ENCODE measurements at places on chromosomes 7 and 10.

DNA sequence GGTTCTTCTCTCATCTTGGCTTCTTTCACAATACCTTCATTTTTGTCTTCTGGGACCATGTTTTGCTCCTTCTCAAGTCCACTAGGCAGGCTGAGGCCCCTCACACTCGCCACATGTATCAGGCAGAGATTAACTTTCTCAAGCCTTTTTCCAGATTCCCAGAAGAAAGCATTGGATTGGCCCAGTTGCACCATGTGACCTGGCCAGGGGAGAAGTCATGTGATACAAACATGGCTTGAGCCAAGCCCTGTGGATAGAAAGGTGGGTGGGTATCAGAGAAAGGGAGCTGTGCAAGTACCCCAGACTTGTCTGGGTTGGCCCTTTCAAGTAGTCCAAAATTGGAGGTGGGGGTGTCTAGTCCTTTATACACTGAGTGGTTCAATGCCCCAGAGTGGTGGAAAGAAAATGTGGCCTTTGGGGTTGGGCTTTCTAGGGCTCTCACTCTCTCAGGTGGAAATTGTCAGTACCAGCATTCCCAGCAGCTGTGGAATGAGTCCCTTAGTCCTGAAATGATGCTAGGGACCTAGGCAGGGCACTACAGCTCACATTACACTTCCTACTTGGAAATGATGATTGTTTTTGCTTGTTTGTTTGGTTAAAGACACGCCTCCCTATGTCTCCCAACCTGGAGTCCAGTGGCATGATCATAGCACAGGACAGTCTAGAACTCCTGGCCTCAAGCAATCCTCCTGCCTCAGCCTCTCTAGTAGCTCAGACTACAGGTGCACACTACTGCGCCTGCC is 36.9 kb upstream of the C10orf67 start:
- no peak for DNase-seq

DNA sequence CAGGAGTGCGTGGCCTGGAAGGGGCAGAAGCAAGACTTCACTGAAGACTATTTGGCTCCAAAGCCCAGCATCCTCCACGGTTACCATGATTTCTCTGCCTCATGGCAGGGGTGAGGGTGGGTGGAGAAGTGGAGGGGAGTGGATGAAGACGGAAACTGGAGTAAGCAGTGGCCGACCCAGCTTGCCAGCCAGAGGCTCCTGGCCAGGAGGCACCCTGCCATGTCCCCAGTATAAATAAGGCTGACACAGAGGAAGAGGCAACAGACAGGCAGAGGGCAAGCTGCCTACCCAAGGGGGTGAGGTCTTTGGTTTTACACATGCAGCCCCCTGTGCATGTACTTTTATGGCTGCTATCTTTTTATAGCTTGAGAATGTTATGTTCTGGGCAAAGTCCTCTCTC is 102.6 kb upstream of the TBX20 start:
- DNase-seq = no peak

GRCh38 chr7:36831049-36831448 is 106.8 kb upstream of the AOAH start:
- DNase-seq = no peak

- DNase-seq = no peak
Measured at GRCh38 chr10:96337106-96337505, 21.7 kb downstream of the OPALIN start.

GRCh38 chr7:44066494-44067063 is 1.2 kb upstream of the PGAM2 start:
- no peak for DNase-seq

- DNase-seq = no peak
Measured at GRCh38 chr10:15352836-15353235, 18.3 kb downstream of the FAM171A1 start.

DNA sequence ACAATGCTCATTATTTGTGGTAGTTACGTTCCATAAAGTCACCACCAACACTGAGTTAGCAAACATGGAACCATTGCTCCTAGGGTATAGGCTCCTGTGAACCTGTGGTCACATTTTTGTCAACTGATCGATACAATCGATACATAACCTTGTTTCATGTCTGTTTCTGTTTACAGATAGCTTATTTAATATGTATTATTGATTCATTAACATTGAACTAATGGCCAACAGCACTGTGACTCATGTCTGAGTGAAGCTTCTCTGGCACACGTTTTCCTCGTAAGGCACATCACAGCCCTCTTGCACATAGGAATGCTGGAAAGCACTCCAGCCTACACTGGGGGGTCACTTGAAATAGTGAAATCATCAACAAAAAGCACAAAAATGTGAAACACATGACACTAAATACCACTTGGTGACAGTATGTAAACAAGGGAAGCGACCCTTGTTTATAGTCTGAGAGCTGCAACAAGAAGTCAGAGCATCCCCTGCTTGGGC is 27.0 kb downstream of the GHRHR start:
- no peak for DNase-seq

DNA sequence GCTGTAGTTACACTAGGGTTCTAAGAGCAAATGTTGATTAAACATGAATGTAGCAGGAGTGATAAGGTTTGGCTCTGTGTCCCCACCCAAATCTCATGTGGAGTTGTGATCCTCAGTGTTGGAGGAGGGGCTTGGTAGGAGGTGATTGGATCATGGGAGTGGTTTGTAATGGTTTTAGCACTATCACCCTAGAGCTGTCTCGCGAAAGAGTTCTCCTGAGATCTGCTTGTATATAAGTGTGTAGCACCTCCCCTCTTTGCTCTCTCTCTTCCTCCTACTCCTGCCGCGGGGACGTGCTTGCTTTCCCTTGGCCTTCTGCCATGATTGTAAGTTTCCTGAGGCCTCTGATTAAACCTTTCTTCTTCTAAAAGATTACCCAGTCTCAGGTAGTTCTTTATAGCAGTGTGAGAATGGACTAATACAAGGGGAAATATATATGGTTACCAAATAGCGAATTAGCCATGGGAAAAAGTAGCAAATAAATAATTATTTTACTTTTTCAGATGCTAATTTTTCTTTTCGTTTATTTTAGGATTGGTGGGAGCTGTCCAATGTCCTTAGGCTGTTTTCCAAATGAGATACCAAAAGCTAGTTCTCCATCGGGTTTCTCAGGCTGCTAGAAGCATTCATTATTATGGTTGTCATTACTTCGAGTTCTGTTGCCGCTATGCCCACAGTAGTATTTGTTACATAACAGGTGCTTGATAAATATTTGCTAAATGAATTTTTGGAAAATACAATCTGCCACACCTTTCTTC is 58.7 kb downstream of the PTEN start:
- DNase-seq = no peak

DNA sequence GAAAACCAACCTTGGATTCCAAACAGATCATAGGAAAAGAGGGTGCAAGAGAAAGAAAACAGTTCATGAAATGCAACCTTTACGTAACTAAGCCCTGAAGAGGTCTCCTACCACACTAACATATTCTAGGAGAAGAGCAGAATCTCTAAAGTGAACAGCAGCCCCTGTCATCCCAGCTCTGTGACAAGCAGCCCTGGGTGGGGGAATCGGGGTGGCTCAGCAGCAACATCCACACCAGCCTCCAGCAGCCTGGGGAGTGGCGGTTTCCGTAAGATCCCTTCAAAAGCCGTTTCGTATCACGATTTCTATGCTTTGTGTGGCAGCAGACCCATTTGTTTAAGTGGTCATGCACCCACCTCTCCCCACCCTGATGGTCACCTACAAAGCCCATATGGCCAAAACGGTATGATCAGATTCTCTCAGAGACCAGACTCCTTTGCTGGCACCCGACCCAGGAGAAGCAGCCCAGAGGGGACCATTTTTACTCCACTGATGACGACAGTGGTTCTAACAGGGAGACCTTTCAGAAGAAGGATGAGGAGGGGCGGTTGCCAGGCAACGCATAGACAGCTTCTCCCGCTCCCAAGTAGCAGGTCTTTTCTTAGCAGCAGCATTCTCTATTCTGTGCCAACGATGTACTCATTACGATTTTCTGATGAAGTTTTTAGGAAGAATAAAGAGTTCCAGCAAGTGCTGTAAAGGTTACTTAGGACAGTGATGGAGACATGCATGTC is 300.6 kb downstream of the DNAJB6 start:
- DNase-seq = no peak

DNA sequence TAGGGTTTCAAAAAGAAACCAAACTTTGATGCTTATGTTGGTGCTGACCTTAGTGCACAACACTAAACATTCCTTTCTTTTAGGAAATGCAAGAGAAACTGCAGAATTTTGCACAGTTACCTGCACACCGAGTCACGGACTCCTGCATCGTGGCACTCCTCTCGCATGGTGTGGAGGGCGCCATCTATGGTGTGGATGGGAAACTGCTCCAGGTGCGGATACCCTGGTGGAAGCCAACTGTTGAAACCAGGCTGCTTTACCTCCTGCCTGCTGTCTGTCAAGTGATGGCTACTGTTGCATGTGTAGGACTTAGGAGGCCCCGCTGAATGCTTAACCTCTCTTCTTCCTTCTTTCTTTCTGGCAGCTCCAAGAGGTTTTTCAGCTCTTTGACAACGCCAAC is 11.7 kb downstream of the CASP2 start:
- no peak for DNase-seq

DNA sequence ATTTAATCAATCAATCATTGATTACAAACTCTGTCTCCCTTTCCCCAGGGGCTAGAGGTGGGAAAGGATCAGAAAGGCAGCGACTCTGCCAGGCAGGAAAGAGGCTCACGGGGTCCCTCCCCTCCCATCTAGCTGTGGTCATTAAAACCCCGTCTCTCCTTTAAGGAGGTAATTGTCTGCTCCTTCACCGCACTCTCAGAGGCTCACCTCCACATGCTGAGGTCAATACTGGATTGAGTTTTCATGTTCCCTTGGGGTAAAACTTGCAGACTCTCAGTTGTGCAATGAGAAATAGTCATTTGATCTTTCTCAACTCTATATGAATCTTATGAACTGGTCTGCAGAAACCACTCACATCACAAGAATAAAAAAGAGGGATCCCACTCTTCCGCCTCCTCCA is 368.8 kb downstream of the ADRA2A start:
- no peak for DNase-seq

DNA sequence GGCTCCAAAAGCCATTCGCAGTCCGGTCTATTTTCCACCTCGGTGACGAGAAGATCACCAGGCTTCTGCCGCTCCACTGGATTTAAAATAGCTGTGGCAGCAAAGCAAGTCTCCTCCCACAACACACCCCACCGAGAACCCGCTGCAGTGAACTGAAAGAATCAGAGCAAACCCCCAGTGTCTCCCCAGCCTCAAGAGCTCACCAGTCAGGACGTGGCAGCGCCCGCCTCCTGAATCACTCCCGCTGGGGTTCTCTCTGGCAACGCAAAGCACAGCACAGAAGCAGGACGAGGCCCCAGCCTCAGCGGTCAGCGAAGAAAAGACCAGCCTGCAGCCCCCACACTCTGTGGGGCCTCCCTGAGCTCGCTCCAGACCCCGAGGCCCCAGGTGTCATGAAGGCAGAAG is 126.1 kb upstream of the PPP2R2D start:
- DNase-seq = no peak

DNA sequence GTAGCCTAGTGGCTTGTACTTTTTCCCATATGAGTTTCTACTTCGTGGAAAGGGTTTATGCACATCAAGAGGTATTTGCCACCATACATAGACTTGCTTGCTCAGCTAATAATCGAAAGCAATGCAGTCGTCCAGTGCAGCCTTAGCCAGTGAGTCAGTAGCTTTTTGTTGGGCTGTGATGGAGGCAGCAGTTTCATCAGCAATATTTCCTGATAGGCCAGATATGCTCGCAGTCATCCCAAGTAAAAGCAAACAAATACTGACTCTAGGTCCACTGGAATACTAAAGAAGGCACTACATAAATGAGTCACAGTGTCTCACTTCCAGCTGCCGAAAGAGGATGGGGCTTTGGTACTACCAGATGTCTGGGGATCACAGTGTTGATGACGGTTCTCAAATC is 2.1 kb upstream of the BNIP3 start:
- DNase-seq = no peak

DNA sequence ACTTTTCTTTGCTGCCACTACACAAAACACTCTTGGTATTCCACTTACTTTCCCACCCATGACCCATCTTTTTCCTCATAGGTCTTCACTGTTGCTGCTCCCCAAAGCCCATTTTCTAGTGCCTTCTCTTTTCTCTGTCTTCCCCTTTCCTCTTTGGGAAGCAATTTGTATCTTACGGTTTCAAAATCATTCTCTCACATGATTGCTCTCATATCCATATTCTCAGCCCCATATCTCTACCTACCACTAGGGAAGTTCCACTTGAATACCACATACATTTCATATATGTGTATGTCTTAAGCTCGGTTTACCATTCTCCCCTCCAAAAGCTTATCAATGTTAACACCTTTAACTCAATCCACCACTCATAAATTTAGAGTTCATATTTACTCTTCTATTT is 3.2 kb upstream of the UBE2D1 start:
- no peak for DNase-seq

DNA sequence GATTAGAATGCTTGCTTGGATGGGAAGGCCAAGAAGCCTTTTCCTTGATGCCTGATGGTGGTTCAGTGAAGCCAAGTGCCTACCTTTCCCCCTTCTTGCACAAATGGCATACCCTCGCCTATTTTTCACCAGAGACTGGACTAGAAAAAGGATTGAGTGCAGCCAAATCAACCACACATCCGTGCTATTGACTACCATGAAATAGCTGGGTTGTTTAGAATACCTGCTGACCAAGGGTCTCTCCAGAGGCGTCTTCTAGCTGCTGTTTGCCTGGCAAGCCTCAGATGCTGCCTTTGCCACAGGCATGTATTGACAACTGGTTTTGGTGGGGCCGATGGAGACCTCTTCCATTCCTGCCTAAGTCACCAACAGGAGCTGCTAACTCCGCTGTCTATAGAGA is 146.5 kb downstream of the NRF1 start:
- DNase-seq = no peak

DNA sequence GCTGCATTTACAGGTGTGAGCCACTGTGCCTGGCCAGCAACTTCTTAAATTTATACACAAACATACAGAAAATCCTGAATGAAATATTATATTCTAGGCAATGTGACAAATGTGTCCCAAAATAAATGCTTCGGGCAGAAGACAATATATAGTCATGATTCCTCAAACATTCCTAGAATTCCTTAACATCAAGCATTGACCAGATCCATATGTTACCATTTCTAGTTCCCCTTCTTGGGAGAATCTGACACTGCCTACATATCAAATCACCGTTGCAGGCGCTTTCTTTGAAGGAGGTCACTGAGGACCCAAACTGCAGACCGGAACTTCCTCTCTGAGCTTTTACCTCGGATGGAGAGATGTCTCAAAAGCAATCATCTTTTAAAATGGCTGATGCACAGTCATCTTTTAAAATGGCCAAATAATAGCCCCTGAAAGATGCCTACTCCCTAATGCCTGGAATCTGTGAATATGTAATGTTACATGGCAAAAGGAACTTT is 323.5 kb downstream of the PHF14 start:
- no peak for DNase-seq

DNA sequence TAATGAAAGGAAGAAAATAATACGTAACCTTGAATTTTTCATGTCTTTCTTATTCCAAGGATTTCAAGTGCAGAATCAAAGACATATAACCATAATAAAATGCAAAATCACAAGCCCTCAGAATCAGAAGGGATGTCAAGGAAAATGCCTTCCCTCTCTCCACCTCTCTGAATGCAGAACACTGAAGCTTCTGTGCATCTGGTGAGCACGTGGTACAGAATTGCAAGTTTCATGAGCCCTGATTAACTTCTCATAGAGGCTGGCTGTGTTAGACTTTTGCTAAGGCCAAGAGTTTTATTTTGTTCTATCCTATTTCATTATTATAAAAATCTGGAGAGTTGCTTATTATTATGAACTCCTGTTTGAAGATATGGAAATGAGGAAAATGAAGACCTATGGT is 533.7 kb upstream of the POM121L12 start:
- DNase-seq = no peak

- no peak for DNase-seq
Measured at GRCh38 chr10:122152544-122152943, 118.6 kb upstream of the BTBD16 start.
